ENCODE measurements at places on chromosomes 2 and 18. TPM values are rescaled to one million over a fixed set of nuclear protein-coding genes. Genes with fewer than 3 reads are reported as not detected.

ZNF396 gene
- total RNA-seq = 0.35 TPM

EPHA4 gene
- total RNA-seq = 95.5 TPM

IL1F10 gene
- total RNA-seq = not detected

PLCD4 gene
- 0.26 TPM for total RNA-seq

TXNDC2 gene
- total RNA-seq = not detected

EFHD1 gene
- 4.1 TPM for total RNA-seq

Data from Caco-2 (cell line).